T-helper 17 cell (primary cell): ENCODE measurements at places on chromosomes 13 and 19.
A peak's percentile ranks its signal among the peaks of the same experiment; 100 is the strongest.

GRCh38 chr19:58361900-58362271 lies 665 bp downstream of the ZNF497 start:
- H3K4me3 ChIP-seq: peak overlapping the region; percentile 94
- peak overlapping the region; percentile 87 for H3K27ac ChIP-seq
- peaks cover 11% of the 10 kb centered on the region for H3K4me1 ChIP-seq
- H3K27me3 ChIP-seq: no peaks in the 10 kb centered on the region
- DNase-seq: no peak

- H3K27ac ChIP-seq: peak overlapping the region; percentile 48
- DNase-seq: no peak
- H3K27me3 ChIP-seq: peaks cover 27% of the 10 kb centered on the region
- H3K4me1 ChIP-seq: peaks cover 5% of the 10 kb centered on the region
- H3K4me3 ChIP-seq: no peak overlapping the region
Observed at GRCh38 chr13:25945596-25945995, 106.2 kb downstream of the SHISA2 start.

GRCh38 chr19:28292822-28293500 lies 920.0 kb downstream of the UQCRFS1 start:
- H3K36me3 ChIP-seq: no peaks in the 10 kb centered on the region
- DNase-seq: no peak
- H3K4me1 ChIP-seq: no peaks in the 10 kb centered on the region
- H3K27me3 ChIP-seq: no peaks in the 10 kb centered on the region

- no peak overlapping the region for H3K4me3 ChIP-seq
- no peaks in the 10 kb centered on the region for H3K27me3 ChIP-seq
Observed at GRCh38 chr19:3818466-3818865, 32.3 kb upstream of the MATK start.
